NCI-H187 (cell line): ENCODE measurements at places on chromosomes 7 and 10.

DNA sequence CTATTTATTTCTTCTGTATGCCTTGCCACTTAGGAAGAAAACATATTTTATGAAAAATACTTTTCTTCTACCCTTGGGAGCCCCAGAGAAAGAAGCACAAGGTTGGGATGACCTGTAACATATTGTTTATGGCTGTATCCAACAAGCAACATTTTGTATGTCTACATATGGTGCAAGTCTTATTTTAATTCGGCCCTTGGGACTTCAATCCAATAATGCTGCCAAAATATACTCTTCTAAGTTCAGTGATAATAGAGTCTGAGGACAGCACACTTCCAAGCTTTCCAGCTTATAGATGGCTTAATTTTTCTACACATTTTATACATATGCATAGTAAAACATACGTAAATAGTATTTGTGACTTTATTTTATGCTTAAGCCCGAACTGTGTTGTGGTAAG lies 318.5 kb upstream of the SEMA3A start:
- no peak for DNase-seq

DNA sequence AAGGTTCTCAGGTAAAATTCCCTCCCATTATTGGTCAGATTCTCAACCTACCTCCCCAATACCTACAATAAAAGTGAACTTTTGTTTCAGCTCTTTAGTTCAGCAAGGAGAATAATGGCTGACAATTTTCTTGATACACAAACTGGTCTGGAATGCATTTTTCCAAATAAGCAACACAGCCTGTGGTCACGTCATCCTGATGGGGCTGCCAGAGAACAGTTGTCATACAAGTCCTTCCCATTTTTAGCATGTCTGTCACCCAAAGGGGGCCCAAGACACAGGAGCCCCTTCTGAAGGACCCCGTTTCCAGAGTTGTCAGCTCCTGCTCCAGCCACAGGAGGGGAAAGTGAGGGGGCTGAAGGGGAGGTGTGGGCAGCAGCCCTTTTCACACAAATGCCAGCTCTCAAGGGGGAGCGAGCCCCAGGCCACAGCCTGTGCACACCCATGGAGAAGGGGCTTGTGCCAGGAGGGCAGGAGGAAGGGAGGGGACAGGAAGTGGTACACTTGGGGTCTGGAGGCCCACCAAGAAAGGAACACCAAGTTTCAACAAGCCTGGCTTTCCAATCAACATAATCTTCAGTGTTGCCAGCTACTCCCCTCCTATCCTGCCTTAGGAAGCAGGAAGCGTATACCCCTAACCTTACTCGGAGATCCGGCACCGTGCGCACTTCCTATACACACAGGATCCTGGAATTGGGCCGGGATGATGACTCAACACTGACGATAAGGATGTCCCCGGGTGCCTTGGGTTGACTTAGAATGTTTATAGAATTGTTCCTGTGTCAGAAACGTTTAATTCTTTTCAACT lies 43.4 kb upstream of the PDLIM1 start:
- DNase-seq = no peak

DNA sequence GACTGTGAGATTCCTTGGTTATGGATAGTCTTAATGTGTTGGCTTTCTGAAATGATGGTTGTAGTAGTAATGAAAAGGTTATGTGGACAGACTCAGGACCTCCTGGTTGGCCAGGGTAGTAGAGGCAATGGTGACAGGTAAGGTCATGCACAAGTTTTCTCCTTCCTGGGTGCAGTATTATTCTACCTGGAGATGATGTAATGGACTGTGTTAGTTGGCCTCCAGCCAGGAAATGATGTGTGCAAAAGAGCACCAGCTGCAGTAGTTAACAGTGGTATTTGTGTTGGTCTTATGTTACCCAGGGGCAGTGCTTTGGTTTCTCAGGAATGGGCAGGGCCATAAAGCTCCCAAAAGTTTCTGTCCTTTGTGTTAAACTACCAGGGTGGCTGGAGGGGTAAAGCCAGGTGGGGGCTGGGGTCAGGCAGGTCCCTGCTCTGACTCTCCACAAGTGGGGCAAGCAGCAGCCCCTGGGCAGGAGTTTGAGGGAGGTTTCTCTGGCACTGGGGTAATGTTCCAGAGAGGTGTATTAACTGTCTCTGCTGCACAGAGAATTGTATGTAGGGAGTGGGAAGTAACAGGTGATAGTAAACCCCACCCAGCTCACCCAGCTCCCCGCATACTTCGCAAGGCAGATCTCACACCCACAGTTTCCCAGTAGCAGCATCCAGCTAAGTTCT lies 36.3 kb downstream of the GPR22 start:
- DNase-seq = no peak

GRCh38 chr7:68272507-68272906 lies 1275.9 kb downstream of the TYW1 start:
- DNase-seq = no peak

DNA sequence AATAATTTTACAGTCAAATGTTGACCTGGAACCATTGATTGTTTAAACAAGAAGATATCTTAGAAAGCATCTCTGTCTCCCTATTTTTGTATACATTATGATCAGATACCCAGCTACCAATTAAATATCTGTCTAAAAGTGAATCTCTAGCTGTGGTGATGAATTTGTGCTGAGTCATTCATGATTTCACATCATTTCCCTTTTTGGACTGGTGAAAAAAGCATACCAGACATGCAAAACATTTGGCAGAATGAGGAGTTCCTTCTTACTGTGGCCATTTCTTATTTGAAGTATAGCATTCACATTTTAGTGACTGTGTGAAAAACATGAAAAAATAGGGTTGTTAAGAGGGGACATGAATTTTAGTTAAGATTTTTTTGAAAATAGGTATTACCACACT lies 98.0 kb upstream of the GATA3 start:
- no peak for DNase-seq

DNA sequence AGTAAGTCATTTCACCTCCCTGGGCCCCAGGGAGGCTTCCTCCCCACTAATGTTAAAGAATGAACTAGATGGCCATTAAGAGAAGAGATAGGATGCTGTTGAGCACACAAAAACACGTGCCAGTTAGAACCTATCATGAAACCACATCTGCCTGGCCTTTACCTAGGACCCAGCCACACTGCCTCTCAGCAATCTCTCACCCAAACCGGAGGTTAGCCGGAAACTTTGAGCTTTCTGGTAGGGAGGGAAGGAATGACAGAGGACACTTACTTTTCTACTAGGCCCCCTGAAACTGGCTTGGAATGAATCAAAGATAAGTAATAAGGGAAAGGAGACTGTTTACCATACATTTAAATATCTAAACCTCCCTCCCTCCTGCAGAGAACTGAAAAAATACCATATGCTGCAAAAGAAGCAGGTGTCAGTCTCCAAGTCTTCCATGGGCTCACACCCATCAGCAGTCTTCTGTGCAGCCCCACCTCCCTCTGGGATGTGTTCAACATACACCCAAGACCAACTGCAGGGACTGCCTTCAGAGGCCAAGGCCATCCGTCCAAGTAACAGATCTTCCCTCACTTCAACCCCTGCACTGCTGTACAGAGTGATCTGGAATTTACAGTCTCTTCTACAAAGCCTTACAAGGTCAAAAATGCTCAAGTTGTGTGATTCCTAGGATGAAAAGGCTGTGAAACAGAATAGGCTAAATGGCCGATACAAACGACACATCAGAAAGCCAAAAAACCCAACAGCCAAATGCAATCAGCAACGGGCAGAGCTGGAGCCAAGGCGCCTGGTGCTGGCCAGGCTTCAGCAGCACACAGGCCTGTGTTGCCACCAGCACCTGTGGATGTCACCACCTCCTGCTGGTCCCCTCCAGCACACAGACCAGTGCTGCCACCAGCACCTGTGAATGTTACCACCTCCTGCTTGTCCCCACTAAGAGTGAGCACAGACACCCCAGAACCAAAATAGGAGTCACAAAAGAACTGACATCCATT lies 42.4 kb downstream of the SORBS1 start:
- no peak for DNase-seq

GRCh38 chr7:7607010-7607409 lies 33.5 kb upstream of the UMAD1 start:
- DNase-seq = no peak

DNA sequence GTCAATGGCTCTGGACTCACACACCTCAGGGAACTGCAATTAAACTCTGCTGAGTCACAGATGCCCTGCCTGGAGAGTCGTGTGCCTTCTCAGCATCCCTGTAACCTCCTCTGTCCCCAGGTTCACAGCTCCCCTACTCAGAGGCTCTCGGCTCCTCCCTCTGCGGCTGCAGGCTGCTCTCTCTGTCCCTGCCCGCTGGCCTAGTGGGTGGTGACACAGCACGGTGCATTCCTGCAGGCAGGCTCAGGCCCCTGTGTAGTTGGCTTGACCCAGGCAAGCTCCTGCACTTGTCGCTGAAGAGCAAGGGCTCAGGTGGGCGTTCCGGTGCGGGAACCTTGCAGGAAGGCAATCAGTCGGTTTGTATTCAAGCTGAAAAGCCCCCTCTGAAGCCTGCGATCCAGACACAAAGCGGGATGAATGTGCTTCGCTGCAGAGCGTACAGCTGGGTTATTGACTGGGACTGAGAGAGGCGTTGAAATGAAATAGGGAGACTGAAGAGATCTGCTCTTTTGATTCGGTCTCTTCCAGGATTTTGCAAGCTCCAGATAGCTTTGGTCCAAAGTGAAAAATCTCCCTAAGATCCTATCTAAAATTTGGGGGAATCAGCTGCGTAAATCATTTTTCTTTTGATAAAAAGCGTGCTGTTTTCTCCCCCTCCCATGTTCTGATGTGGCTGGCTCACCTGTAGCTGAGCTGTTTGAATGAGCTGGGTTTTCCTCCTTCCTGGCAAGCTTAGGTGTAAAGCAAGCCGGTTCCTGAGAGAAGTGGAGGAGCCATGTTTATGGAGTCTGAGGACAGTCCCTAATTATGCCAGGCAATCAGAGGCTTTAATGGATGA lies 208.7 kb upstream of the PHYHIPL start:
- no peak for DNase-seq

DNA sequence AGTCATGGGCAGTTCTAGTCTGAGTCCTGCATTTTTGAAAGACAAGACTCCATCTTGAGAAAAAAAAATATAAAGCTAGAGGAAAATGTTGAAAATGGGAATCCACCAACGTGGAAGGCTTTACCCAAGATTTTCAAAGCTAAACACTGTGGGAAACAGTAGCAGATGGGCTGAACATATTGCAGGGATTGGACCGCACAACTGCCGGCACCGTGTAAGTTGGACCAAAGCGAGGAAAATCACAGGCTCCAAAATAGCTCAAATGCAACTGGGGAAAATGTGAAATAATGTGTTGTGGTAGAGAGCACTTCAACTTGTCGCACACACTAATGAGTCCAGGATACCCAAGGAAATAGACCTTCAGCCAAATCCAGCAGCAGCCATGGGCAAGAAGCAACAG lies 26.4 kb upstream of the ADRB1 start:
- no peak for DNase-seq

- no peak for DNase-seq
Observed at GRCh38 chr7:73366990-73367389, 39.0 kb downstream of the FKBP6 start.

DNA sequence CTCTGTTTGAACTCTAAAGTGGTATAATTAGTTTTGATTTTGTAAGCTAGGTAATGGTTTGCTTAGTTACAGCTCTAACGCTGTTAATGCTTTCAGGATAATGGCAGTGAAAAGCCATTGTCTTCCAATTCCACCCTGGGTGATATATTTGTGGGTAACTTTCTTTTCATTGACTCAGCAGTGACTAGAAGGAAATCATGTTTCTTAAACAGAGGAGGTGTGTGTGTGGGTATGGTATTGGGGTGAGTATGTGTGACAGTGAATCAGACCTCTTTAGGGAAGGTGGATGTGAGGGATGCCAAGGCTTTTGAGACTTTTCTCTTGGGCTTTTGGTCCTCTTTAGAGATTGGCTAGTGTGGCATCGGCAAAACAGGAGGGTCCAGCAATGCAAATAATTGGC lies 13.6 kb downstream of the ENTPD7 start:
- DNase-seq = no peak

DNA sequence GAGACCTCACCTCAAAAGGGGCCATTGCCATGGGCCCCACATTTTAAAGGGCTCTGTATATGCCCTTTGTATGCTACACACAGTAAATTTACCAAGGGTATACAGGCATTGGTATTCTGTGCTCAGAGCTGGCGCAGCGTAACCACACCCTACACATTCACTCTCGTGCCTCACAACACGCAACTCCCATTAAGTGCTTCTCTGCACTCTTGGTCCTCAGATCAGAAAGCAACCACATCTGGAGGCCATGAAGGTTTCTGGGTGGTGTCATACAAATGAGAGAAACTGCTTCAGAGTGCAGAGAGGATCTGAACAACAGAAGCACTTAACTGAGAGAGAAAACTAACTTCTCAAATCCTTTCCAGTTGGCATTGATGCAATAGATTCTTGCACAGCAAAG lies 9.4 kb upstream of the CACUL1 start:
- DNase-seq = no peak

GRCh38 chr7:42340436-42340835 lies 103.4 kb upstream of the GLI3 start:
- DNase-seq = no peak

DNA sequence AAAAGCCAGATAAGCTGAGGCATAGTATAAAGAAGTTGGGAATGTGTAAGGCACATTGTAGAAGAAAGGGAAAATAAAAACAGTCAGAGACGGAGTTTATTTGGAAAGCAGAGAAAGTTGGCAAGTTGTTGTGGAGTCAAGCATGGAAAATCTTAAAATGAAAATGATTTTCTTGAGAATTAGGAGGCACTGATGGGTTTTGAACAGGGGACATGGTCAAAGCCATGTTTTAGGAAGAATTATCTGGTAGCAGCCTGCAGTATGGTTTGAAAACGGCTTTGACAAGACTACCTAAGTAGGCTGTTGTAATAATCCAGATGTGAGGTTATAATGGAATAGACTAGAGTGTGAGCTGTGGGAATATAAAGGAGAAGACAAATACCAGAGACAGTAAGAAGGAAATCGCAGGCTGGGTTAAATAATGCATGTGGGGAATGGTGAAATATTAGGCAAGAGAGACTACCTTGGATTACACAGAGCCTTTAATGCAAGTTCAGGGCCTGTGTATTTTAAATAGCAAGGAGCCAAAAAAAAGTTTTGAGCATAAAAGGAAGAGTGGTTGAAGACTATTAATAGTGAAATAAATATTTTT lies 130.4 kb upstream of the MEOX2 start:
- DNase-seq = no peak
